Mammary epithelial cell (primary cell): ENCODE measurements at places on chromosomes 4 and X. TPM values are rescaled to one million over a fixed set of nuclear protein-coding genes. Genes with fewer than 3 reads are reported as not detected.

Gene ART3
- not detected in 2 replicates for total RNA-seq

- no peak for DNase-seq
These were observed 37.6 kb downstream of the WFS1 start for GRCh38 chr4:6307230-6307629.

Gene SULT1B1
- total RNA-seq: under 0.01 TPM

Gene VCX2
- total RNA-seq: not detected in 2 replicates

DNA sequence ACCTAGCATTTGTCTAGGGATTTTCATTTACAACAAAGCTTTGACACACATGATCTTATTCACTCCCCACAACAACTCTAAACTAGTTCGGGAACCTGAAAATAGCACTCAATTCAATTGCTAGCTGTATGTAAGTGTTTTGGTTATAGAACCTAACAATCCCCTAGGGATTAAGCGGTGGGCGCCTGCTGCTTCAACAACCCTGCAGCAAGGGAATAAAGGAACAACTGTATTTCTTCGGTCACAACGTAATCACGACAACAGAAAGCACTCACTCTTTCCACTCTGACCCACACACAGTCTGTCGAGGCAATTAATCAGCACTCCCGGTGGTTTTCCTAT, 674 bp upstream of the DIAPH2 start:
- DNase-seq: no peak

GRCh38 chr4:15255537-15255936, 172.3 kb upstream of the C1QTNF7 start:
- no peak for DNase-seq

Gene BRCC3
- 10.2 TPM for total RNA-seq

Gene ANK2
- 6.9 and 9.9 TPM in 2 replicates for total RNA-seq

Gene MMRN1
- total RNA-seq: under 0.01 TPM

GRCh38 chrX:19889582-19890342, 2.4 kb upstream of the SH3KBP1 start:
- peak; percentile 76 for DNase-seq

GRCh38 chrX:111262086-111262485, 8.2 kb downstream of the CAPN6 start:
- DNase-seq: no peak

Gene CXCL8
- 3.6 and 14.0 TPM in 2 replicates for total RNA-seq

GRCh38 chr4:145719752-145720624, 40.0 kb downstream of the C4orf51 start:
- no peak for DNase-seq

Gene AGA
- total RNA-seq: 12.7 and 13.6 TPM in 2 replicates

GRCh38 chr4:152910521-152910920, 25.6 kb upstream of the FHDC1 start:
- no peak for DNase-seq

Gene SSX3
- total RNA-seq: not detected

GRCh38 chr4:97500423-97500822, 642.9 kb downstream of the STPG2 start:
- DNase-seq: no peak

DNA sequence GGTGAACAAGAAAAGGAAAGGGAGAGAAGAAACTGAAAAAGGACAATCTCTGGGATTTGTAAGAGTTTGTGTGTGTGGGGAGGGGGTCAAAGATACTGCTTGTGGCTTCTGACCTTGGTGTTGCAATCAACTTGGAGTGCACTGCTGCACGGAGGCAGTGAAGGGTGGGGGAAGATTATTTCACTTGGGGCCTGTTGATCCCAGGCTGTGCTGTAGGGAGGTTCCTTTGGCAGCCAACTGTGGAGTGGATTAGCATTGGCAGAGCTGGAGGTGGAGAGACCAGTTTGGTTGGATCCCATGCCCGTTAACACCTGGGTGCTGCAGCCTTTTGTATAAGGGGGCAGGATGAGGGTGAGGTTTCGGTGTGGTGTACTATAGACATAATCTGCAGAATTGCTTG, 38.2 kb downstream of the AFF1 start:
- peak; percentile 30 for DNase-seq

Gene HNRNPH2
- 37.2 and 49.1 TPM in 2 replicates for total RNA-seq

- DNase-seq: no peak
These were observed 20.1 kb upstream of the CSF2RA start for GRCh38 chrX:1248331-1249061.

Gene RBM47
- 3.0 TPM for total RNA-seq

- no peak for DNase-seq
These were observed 140.6 kb downstream of the ARSF start for GRCh38 chrX:3181846-3182245.

DNA sequence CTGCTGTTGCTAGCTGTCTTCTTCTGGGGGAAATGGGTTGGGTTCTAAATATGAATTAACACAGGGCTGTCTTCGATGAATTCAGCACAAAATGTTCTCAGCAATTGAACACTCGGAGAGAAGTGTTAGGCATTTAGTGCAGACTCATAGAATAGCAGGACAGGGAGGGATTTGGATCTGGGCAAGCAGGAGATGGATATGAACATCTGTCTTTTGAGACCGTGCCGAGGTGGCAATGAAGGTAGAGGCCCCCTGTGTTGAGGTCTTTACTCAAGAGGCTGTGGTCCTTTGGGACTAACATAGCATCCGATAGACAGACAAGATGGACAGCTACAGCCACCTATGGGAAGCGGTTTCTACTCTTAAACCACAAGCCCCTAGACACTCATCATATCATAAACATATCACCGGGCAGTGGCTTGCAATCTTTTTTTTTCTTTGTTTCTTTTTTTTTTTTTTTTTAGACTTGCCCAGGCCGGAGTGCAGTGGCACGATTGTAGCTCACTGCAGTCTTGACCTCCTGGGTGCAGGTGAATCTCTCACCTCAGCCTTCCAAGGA, 6.7 kb downstream of the CD99 start:
- no peak for DNase-seq

Gene SMIM10
- total RNA-seq: not detected in 2 replicates

- peak; percentile 76 for DNase-seq
These were observed 58.0 kb downstream of the VGLL1 start for GRCh38 chrX:136589966-136590365.

GRCh38 chr4:174494726-174495125, 27.6 kb downstream of the HPGD start:
- no peak for DNase-seq

Gene TMPRSS11A
- total RNA-seq: not detected

DNA sequence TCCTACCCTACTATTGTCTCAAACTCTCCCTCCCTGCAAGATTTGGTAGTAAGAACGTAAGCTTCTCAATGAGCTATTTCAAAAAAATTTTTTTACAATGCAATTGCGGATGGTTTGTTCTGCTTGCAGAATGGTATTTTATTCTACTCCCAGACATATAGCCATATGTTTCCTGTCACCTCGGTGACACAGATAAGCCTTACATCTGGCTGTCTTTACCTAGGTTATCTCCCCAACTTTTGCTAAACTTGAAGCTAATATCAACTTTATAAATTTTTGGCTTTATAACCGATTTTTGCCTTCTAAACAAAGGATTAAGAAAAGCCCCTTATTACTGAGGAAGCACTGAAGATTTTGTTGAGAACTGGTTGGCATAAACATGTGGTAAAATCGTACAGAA, 331.5 kb downstream of the TENM3 start:
- no peak for DNase-seq

Gene ARHGAP36
- total RNA-seq: not detected in 2 replicates

Gene TRPC5OS
- not detected for total RNA-seq

GRCh38 chrX:67582436-67582835, 38.6 kb downstream of the AR start:
- no peak for DNase-seq

Gene CFAP99
- total RNA-seq: not detected

Gene GC
- total RNA-seq: not detected in 2 replicates

Gene GNRHR
- total RNA-seq: 0.26 TPM in 1 of 2 replicates, not detected in the other

- DNase-seq: no peak
These were observed 205.7 kb upstream of the BCOR start for GRCh38 chrX:40303256-40304077.
